ENCODE measurements at places on chromosomes 2 and 18. TPM values are rescaled to one million over a fixed set of nuclear protein-coding genes. Genes with fewer than 3 reads are reported as not detected.

The TTC27 gene
- total RNA-seq: 7.1 TPM

GRCh38 chr18:69257861-69258458 lies 142.7 kb upstream of the DOK6 start:
- DNase-seq: no peak

DNA sequence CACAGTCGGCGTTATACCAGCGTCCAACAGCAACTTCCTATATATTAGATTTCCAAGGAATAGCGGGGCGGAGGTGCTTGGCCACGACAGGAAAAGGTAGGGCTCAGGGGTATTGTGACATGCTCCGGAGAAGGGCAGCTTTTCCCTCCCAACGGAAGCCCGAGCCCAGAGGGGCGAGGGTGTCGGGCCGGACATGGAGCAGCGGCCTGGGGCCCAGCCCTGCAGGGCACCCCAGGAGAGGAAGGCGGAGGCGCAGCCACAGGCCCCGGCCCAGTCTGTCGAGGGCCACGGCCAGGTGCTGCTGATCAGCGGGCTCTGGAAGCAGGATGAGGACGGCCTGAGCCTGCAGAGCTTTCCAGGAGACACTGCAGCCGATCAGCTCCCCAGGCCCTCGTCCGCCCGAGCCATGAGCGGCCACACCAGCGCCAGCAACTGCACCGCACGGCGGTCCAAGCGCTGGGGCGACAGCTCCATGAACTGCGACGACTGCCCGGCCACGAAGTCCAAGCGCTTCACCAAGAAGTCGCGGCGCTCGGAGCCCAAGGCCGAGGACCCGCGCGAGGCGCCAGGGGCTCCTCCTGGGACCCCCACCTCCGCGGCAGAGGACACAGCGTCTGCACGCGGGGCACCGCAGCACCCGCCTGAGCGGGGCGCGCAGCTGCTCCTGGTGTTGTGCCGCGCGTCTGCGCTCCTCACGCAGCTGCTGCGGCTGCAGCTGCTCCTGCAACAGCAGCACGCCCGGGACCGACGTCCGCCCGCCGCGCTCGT lies 5.6 kb upstream of the SPATA3 start:
- DNase-seq: no peak

GRCh38 chr2:116510117-116510671 lies 1304.3 kb upstream of the DDX18 start:
- no peak for DNase-seq

GRCh38 chr2:953975-954686 lies 3.5 kb downstream of the SNTG2 start:
- no peak for DNase-seq

DNA sequence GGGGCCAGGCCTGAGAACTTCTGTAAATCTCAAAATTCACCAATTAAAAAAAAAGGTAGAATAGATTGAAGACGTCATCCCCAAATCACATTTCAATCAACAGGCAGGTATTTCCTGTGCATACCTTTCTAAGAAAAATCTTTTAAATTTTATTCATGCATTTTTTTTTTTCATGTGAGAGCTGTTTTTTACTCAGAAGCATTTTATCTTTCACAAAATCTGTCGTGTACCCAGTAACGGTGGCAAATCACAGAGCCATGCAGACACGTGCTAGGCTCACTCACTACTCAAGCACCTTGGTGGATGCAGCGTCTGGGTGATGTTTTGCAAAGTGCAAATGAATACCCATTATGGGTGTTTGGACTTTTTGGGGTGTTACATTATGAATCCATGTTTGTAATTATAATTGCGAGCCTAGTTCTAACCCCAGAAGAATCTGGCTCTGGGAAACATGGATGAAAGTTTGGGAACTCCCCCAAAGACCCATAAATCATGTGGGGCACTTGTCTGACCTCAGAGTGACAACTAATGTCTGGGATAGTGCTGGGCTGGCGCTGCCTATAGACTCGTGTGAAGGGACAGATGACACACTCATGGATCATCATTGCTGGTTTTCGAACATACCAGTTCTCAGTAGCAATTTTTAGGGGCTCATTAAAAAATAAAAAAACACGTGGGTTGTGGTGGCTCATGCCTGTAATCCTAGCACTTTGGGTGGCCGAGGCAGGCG lies 335.2 kb downstream of the LPIN1 start:
- no peak for DNase-seq

The WDCP gene
- 4.0 TPM for total RNA-seq

- DNase-seq: no peak
Measured at GRCh38 chr2:85953476-85953875, 64.7 kb upstream of the ST3GAL5 start.

DNA sequence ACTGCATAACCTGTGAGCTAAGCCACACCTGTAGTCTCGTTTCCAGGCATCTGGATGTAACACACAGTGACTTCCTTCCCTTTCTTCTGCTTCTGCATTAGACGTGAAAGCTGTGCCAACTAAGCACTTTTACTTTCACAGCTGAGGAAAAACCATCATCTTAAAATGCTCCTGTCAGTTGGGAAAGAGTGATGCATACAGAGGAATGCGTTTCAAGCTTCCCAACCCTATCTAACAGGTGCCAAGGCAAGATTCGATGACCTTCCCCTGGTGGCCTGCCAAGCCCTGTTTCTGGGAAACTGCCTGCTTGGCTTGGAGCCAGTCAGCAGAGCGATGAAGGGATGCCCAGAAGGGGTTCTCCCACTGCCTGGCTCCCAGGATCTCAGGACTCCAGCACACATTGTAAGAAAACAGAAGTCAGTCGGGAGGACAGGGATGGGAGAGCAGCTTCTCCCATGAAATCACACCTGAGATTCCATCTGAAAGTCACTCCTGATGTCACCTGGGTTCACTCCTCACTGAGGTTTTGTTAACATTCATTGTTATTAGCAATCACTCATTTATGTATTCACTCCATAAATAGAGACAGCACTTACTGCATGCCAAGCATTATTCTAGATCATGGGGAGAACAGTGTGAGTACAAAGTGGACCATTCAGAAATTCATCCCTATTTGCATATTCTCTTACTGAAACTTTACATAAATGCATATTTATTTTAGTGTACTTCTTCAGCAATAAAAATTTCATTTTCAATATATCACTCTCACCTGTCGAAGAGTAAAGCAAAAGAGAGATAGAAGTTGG lies 64.1 kb downstream of the DTNA start:
- DNase-seq: peak; percentile 27

The TMEM37 gene
- 166 TPM for total RNA-seq

GRCh38 chr2:24337890-24338289 lies 22.4 kb downstream of the ITSN2 start:
- no peak for DNase-seq

DNA sequence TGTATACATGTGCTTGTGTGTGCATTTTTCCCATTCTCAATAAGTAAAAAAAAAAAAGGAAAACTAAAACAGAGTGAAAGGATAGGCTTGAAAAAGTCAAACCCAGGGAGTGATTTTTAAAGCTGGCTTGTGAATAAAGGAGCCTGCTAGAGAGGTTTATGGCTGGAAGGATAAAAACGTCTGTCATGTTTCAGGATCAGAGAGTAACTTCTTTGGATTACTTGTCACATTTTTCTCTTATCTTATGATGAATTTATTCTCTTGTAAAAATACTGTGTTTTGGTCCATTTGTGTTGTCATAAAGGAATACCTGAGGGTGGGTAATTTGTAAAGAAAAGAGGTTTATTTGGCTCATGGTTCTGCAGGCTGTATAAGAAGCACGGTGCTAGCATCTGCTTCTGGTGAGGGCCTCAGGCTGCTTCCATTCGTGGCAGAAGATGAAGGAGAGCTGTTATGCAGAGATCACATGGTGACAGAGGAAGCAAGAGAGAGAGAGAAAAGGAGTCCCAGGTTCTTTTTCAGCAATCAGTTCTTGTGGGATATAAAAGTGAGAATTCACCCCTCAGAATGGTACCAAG lies 89.1 kb downstream of the OSBPL6 start:
- no peak for DNase-seq

GRCh38 chr2:189142893-189143759 lies 36.4 kb downstream of the COL5A2 start:
- peak; percentile 24 for DNase-seq

- no peak for DNase-seq
Measured at GRCh38 chr18:68937029-68937599, 139.2 kb downstream of the CCDC102B start.

- no peak for DNase-seq
Measured at GRCh38 chr2:203734276-203734983, 28.0 kb downstream of the CD28 start.

DNA sequence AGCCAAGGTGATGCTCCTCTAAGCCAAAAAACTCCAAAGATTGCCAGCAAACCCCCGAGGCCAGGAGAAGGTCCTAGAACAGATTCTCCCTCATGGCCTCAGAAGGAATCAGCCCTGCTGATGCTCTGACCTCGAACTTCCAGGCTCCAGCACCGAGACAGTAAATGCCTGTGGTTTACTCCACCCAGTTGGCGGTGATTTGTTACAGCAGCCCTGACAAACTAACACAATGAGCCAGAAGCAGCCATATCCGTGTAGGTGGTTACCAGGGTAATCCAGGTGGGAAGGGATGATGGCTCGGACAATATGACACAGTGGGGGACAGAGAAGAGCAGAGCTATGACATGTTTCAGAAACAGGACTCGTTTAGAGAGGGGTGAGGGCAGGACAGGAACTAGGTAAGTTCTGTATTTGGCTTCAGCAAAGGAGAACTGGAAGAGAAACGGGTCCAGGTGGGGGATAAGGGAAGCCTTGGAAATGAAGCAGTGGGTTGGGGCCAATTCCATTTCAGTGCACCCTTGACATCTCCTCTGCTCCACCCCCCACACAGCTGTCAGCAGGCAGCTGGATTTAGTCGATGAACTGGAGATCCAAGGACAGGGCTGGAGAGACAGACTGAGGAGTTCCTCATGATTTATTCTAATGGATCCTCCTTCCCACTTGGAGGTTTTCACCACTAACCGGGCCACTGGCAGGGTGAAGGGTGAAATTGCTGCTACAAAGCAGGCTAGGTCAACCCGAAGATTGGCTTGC lies 179.7 kb upstream of the SH3BP4 start:
- no peak for DNase-seq

The ACMSD gene
- not detected for total RNA-seq

The PSMA8 gene
- total RNA-seq: not detected

DNA sequence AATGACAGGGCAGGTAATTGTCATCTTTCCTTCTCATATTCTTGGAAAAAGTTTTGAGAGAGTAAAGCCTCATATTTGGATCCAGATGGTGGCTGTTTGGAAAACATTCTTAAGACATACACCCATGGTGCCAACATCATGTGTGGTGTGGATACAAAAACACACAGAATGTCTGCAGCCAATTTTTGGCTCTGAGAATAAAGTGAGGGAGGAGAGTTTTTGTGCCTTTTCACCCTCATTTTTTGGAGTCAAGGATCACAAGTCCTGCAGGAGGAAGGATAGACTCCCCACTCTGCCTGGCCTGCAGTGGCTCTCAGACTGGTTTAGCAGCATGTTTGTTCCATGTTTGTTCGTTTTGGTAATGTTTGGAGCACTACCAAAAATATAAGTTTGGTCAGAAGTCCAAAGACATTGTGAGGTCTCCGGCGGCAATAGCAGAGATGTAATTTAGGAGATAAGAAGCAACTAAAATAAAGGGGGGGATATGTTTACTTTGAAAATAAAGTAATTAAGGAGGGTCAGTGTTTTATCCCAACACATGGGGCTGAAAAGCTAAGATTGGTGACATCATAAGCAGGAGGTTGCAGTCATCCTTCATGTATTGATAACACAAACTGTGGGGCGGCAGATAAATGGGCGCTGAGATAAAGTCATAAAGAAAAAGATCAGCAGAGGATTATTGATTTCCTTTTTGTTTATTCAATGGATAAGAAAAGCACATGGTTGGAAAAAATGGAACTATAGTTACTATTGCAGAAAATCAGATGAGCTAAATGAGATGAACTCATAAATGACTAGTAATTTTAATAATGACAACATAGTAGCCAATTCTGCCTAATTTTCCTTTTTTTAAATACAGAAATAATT lies 655 bp downstream of the NOSTRIN start:
- DNase-seq: peak; percentile 22

GRCh38 chr18:9482790-9483189 lies 7.5 kb downstream of the RALBP1 start:
- no peak for DNase-seq

- DNase-seq: peak; percentile 50
Measured at GRCh38 chr2:111118981-111119821, 1.5 kb upstream of the BCL2L11 start.

DNA sequence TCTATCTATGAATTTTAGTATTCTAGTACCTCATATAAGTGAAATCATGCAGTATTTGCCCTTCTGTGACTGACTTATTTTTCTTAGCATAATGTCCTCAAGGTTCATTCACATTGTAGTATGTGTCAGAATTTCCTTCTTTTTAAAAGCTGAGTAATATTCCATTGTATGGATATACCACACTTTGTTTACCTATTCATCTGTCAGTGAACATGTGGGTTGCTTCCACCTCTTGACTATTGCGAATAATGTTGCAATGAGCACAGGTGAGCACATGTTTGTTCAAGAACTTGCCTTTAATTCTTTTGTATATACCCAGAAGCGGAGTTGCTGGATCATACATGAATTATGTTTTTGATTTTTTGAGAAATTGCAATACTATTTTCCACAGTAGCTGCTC lies 187.4 kb upstream of the RBMS1 start:
- DNase-seq: no peak

The KLHL30 gene
- total RNA-seq: not detected

The RMND5A gene
- 94.8 TPM for total RNA-seq

DNA sequence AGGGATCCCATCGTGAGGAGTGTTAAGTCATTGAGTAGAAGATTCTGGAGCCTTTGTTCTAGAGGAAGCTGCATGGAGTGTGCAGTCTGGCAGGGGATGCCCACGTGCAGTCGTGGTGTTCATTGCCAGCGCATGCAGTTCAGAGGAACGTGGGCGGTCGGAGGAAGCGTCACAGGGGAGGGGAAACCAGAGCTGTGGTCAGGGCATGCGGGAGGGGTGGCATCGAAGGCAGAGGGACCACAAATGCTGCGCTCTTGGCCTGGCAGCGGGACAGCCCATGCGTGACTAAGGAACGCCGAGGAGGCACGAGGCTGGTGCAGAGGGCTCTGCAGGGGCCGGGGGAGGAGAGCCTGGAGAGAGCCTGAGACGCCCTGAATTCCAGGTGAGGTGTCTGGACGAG lies 141.1 kb downstream of the KLHL29 start:
- DNase-seq: no peak

- DNase-seq: no peak
Measured at GRCh38 chr2:203164311-203164935, 74.4 kb upstream of the CYP20A1 start.

DNA sequence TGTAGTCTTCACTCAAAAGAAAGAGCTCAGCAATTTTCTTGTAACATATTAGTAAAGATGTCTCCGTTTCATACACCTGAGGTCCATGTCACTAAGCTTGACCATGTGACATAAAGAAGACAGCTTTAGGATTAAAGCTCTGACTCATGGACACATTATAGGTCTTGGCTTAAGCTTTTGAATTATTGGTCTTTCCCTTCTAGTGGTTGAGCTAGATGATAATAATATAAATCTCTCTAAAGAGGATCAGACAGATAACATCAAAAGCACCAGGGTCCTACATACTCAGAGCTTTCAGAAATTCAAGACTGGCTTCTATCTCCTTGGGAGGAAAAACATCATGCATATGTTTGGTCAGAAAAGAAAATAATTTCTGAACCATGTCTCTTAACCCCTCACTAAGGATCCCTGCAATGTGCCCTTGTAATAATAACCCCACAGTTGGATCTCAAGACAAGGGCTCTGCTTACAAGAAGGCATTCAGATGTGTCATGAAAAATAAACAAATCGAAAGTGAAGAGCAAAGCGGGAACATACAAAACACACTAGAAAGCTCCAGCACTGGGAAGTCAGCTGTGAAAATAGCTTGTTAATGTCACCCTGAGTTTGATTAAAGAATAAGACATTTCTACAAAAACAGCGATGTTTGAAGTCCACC lies 174.5 kb downstream of the PID1 start:
- DNase-seq: no peak

The GULP1 gene
- total RNA-seq: 25.7 TPM

- DNase-seq: no peak
Measured at GRCh38 chr2:229783108-229783721, 68.9 kb upstream of the DNER start.

All from transverse colon (tissue), 4 donors.